ENCODE measurements at places on chromosomes 12 and 14. TPM values are rescaled to one million over a fixed set of nuclear protein-coding genes. Genes with fewer than 3 reads are reported as not detected.

DNA sequence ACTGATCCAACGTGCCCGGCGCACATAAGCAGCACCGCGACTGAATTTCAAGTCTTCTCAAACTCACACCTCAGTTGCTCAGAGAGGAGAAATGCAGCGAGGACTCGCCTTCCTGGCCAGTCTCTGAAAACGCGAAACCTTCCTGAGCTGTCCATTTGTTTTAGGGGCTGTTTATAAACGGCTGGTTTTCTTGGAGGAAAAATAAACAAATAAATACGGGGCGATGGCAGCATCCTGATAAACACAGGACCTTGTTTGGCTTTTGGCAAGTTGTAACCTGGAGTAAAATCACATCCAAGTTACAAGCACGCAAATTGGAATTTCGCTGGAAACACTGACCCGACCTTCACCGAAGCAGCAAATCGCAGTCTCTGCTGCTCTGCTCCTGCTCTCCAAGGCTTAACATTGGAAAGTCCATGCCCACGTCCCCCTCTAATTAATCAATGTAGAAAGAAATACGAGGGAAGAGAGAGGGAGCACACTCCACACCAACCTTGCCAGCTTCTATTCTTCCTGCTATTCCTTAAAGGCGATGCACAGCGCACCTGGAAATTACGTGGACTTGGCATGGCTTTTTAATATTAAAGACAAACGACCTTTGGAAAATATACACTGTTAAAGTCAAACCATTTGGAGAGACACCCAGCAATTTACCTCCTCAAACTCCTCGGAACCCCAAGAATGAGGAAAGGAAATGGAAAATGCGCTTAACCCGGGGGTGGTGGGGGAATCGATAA lies 248.8 kb downstream of the APAF1 start:
- ATAC-seq = no peak

GRCh38 chr12:132236930-132237771 lies 92.2 kb downstream of the GALNT9 start:
- ATAC-seq = no peak

DNA sequence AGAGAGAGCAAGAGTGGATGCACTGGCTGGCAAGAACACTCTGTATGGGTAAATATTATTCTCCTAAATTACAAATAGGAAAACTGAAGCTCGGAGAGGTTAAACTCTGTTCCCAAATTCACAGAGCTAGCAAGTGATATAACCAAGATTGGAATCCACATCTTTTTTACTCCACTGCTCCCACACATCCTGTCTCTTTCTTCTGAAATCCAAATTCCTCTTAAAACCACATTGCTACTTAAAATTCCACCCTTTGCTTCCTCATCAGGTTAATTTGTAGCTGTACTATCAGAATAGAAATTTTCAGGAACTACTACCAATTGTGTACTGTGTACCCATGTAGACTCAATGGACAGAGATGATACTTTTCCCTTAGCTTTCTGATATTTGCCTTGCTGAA lies 74.4 kb downstream of the ARMH4 start:
- ATAC-seq = no peak

GRCh38 chr12:32025906-32026305 lies 66.7 kb downstream of the RESF1 start:
- ATAC-seq = no peak

- ATAC-seq = peak; percentile 55
These were observed 211.8 kb upstream of the HMGA2 start for GRCh38 chr12:65612440-65612839.

DNA sequence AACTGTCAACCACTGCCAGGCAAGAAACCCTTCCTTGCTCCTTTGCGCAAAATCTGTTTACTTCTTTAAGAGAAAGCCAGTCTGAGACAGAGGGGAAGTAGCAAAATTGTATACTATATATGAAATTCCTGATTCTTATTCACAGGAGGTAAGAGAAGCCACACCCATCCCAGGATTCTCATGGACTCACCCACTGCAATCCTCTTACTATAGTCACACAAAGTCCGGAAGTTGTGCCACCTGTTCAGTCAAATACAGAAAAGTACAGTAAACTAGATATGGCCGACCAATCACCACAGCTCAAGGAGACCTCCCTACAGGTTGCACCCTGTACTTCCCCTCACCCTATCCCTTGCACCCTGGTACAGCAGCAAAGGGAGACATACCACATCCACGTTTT lies 2.9 kb downstream of the PRMT5 start:
- peak; percentile 20 for ATAC-seq

GRCh38 chr14:38839694-38840365 lies 263.2 kb downstream of the SEC23A start:
- ATAC-seq = no peak

DNA sequence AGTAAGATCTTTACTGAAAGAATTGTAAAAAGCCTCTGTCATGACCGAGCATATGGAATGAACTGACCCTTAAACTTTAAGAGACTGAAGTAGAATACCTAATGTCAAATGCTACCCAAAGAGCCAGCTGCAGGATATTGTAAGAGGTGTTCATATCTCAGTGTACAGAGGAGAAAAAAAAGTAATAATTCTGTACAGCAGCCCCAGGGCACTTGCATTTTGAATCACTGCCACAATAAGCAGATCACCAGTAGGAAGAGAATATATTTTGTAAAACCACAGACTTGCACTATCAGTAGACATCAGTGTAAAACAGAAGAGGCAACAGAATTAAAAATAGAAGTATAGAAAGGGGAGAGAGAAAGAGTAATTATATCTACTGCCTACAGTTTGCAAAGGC lies 162.6 kb downstream of the PPFIA2 start:
- ATAC-seq = no peak

DNA sequence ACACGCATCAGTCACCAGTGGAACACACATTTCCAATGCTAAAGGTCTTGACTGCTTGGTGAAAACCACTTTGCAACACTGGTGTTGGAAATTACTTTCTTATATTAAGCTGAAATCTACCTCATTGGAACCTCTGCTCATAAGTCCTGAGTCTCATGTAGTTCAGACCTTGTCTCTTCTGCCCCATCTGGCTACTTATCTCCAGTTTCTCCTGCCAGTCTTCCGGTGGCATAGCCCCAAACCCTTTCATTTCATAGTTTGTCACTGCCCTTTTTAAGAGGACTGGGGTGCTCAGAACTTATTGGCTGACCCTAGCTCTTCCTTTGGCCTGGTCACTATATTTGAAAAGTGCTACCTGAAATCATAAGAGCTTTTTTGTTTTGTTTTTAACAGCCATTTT lies 43.7 kb downstream of the HELB start:
- ATAC-seq = no peak

- no peak for ATAC-seq
These were observed 19.6 kb downstream of the NINJ2 start for GRCh38 chr12:643475-644302.

GRCh38 chr14:104898870-104899510 lies 25.7 kb upstream of the PLD4 start:
- ATAC-seq = no peak

- ATAC-seq = no peak
These were observed 1.5 kb downstream of the MTERF2 start for GRCh38 chr12:106985479-106985878.

- no peak for ATAC-seq
These were observed 55.4 kb downstream of the DAO start for GRCh38 chr12:108935159-108935763.

DNA sequence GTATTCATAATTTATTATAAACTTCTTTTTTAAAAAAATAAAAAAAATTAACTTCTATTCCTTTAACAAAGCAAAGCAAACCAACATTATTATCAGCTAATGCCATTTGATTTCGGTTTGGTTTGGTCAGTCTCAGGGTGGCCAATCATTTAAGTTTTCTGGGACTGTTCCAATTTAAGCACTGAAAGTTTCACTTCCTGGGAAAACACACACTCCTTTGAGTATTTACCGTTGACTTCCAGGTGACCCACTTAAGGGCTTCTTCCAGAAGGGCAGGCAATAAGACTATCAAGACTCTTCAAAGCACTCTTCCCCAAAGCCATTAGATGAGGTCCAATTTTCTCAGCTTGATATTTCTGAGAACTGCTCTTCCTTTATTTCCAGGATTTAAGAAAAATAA lies 854.0 kb downstream of the DIO2 start:
- no peak for ATAC-seq

DNA sequence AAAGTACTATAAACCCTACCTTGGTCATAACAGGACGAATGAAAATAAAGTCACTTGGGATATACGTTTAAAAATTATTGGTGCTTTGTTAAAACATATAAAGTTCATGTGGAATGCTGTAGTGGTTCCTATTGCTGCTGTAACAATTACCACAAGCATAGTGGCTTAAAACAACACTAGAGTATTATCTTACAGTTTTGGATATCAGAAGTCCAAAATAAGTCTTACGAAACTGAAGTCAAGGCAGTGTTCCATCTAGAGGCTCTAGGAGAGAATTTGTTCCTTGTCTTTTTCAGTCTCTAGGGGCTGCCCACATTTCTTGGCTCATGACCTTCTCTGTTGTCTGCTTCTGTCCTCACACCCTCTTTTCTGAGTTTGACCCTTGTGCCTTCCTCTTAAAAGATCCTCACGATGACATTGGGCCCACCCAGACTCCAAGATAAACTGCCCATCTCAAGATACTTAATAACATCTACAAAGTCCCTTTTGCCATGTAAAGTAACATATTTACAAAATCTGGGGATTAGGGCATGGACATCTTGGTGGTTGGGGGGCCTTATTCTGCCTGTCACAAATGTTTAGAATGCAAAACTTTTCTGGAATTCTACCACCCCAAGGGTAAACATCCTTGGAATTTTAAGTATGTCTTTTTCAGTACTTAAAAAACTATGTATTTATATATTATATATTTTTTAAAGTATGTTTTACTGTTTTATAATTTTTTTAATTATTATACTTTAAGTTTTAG lies 178.1 kb downstream of the ETNK1 start:
- no peak for ATAC-seq

TSPAN19 gene
- total RNA-seq = not detected

FGD6 gene
- 10.8 TPM for total RNA-seq

SYNE3 gene
- total RNA-seq = 1.9 TPM

MAPK1IP1L gene
- 58.4 TPM for total RNA-seq

CD163 gene
- 5.8 TPM for total RNA-seq

KRT8 gene
- 40.1 TPM for total RNA-seq

DPPA3 gene
- total RNA-seq = not detected

CDCA4 gene
- 21.8 TPM for total RNA-seq

OAS2 gene
- total RNA-seq = 20.6 TPM

HOXC10 gene
- total RNA-seq = 0.64 TPM

ARHGEF40 gene
- 2.3 TPM for total RNA-seq

CINP gene
- total RNA-seq = 29.6 TPM

All from esophagus mucosa (tissue), 1 donor.